EH (cell line): ENCODE measurements at places on chromosomes 12 and 14.

DNA sequence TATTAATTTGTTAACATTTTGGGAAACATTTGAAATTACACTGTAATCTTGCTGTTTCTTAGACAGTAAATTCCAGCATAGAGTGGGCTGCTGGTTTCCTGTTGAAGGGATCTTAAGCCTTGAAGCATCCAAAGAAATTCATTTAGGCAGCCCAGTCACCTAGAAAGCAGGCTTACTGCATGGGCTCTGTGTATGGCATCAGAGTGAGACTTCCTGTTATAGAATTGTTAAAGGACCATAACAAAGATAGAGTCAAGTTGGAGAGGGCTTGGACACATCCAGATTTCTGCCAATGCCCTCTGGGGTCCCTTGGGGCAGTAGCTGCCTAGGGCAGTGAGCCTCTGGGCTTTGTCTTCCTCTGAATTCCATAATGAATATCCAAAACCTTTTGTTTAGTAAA is 149.2 kb downstream of the DYRK2 start:
- no peak for DNase-seq

- peak; percentile 1 for DNase-seq
Observed at GRCh38 chr12:11510671-11511070, 115.3 kb upstream of the PRB2 start.

GRCh38 chr12:110071504-110071903 is 23.2 kb upstream of the C12orf76 start:
- no peak for DNase-seq

DNA sequence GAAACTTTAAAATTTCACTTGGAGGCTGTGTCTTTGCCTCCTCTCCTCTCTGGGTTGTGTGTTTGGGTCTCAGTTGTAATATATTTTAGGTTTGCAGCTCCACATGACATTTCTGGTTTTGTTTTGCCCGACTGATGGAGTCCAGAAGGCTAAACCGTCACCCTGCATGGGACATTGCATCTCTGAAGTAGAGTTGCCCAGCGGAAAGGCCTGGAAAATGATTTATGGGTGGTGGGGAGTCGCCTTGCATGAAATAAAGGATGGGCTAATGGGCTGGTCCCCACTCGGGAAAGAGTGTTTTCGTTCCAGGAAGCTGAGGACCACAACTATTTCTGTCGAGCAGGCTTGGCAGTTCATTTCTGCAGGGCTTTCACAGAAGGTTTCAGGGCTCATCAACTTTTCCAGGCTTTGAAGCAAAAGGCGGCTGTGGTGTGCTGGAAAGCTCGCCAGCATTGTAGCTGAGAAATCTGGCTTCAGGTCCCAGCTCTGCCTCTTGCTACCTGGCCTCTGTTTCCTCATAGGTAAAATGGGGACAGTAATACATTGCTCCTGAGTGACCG is 74.8 kb upstream of the GSC start:
- DNase-seq, result no peak

DNA sequence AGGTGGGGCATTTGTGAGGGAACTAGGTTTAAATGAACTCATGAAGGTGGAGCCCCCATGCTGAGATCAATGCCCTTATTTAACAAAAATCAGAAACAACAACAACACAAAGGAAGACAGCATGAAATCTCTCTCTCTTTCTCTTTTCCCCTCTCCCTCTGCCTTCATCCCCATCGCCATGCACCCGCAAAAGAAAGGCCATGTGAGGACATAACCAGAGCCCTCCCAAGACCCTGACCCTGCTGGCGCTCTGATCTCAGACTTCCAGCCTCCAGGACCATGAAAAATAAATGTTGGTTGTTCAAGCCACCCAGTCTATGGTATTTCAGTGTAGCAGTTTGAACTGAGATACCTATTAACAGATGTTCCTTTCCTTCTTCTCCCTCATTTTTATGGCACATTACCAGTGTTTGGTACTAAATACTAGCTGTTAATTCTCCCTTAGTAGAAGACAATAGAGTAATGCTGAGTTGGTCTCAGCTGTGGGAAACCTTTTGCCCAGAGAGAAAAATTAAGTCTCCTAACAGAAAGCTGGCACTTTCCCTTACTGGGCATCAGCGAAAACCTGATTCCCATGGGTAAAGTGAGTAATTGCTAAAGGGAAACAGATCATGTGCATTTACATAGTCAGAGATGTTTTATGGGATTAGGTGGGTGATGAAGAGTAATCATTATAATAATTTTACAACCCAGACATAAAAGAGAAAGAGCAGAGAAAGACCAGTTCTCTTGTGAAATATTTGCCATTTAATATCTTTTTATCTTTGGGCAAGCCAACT is 264.0 kb upstream of the PLEKHG7 start:
- DNase-seq, result no peak

GRCh38 chr12:94909663-94910062 is 93.8 kb downstream of the NDUFA12 start:
- no peak for DNase-seq

DNA sequence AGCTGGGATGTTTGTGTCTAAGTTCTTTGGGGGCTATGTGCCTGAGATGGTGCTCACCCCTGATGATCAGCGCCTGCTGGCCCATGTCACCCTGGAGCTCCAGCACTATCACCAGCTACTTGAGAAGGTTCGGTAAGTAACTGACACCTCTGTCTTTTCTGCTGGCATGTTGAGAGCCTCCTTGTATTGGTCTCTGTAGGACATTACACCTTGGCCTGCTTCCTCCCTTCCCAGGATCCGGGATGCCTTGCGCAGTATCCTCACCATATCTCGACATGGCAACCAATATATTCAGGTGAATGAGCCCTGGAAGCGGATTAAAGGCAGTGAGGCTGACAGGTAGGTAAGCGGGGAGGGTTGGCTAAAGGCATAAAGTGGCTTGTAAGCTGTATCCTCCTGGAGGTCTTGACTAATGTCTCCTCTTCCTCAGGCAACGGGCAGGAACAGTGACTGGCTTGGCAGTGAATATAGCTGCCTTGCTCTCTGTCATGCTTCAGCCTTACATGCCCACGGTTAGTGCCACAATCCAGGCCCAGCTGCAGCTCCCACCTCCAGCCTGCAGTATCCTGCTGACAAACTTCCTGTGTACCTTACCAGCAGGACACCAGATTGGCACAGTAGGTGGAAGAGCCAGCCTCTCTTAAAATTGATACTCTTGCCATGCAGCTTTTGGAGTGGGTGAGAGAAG is 5.5 kb downstream of the DDIT3 start:
- DNase-seq, result no peak

- DNase-seq, result no peak
Observed at GRCh38 chr12:26937443-26937862, 328 bp downstream of the INTS13 start.

DNA sequence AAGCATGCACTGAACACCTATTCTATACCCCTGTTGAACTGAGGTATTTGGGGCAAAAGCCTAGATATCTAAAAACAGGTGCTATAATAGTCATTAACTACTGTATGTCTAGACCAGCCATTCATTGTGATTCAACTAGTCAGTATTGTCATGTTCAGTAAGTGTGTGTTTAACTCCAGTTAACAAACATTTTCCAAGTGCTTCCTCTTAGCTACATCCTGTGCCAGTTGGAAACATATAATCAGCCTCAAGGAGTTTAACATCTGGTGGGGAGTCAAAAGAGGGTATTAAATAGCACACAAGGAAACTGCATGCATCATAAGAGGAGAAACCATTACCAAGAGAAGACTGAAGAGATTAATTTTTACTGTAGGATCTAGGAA is 20.4 kb downstream of the TMTC1 start:
- DNase-seq, result no peak

DNA sequence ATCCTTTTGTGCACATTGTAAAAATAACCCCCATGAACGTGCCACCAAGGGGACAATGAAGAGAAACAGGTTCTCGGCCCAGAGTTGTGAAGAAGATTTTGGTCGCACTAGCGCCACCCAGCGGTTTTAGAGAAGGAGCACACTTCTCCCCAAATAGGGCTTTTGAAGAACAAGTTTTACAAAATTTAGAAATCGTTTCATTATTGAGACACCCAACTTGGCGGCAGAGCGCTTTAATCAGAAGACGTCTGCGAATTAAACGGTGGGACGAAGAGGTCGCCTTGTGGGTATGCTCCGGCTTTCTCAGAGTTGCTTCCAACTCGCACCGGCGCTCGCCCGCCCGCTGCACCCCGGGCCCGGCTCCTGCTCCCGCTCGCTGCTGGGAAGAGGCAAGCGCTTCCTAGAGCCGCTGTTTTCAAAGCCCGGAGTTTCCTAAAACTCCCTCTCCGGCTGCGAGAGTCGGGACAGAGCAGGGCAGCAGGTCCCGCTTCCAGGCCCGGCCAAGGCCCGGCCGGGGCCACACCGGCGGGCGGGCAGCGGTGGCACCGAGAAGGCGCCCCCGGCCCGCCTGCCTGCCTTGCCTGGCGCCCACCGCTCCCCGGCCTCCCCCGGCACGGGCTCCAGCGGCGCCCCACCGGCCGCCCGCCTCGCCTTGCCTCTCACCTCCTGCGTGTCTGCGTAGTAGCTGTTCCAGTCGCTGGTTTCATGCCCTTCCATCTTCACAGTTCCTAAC is 645 bp downstream of the FOXA1 start:
- peak; percentile 76 for DNase-seq

GRCh38 chr14:90758959-90759358 is 57.3 kb downstream of the TTC7B start:
- DNase-seq, result peak; percentile 75

- DNase-seq, result no peak
Observed at GRCh38 chr14:33529787-33530757, 420.8 kb downstream of the EGLN3 start.

- DNase-seq, result peak; percentile 68
Observed at GRCh38 chr14:34461334-34462131, 507 bp downstream of the SPTSSA start.

GRCh38 chr14:69274321-69274720 is 14.4 kb downstream of the GALNT16 start:
- DNase-seq, result no peak

GRCh38 chr14:100539766-100540140 is 47.5 kb downstream of the BEGAIN start:
- no peak for DNase-seq

GRCh38 chr12:59643550-59643949 is 47.7 kb downstream of the SLC16A7 start:
- DNase-seq, result no peak

- DNase-seq, result no peak
Observed at GRCh38 chr12:93636708-93637107, 40.5 kb upstream of the CRADD start.

- DNase-seq, result peak; percentile 38
Observed at GRCh38 chr12:26204612-26205289, 9.4 kb downstream of the SSPN start.

GRCh38 chr14:58797010-58797429 is 159.3 kb downstream of the DACT1 start:
- peak; percentile 34 for DNase-seq

DNA sequence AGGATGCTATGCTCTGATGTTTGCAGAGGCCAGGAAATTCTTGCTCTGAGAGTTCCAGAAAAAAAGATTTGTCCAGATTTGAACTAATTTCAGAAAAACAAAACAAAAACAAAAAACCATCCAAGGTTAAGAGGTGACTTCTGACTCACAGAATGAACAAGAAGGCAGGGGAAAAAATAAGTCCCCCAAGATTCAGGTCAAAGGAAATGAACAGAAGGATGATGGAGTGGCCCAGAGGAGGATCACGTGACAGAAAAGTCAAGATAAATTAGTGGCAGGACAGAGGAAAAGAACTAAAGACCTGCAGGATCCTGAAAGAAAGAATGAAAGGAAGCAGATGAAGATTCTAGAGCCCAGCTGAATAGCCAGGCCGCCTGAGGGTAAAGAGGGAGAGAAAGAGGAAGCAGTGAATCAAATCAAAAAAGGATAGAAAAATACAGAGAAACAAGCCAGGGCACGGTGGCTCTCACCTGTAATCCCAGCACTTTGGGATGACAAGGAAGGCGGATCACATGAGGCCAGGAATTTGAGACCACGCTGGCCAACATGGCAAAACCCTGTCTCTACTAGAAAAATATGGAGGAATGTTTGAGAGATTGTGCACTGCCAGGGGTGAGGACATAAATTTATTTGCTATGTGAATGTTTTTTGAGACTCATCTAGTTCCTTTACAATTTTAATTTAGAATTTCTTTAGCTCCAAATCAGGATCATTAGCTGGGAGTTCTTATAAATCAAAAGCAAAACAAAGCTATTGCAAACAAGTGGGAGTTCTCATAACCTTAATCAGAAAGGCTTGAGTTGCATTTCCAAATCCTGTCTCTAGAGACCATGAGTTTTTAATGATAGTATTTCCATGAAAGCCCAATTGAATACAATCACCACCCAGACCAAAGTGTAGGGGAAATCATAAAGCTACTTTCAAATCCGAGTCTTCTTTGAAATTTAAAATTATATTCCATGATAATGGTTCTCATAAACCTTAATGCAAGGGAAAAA is 217.1 kb upstream of the PLEKHG7 start:
- DNase-seq, result no peak

DNA sequence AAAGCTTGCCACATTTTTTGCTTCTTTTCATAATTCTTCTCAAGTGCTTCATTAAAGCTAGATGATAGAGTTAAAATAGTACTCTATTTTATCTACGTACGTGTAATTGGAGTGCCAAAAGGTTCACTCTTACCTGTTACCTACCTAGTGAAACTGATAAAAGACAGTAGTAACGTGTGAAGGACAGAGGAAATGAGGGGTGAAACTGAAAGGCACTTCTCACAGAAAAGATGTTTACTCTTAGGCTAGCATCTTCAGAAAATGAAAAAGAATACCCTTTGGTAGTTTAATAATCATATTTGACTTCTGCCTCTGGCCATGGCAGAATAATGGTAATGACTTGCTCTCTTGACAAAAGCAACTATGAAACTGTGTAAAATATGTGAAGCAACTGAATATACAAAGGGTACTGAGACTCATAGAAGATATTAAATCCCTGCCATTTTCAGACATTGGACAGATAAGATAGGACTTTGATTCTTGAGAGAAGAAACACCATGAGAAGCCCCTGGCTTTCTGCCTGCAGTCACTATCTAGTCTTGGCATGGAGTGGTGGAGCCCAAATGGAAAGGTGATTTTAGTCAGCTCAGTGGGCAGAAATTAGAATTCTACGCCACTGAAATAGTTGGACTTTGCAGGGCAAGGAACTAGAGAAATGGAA is 6.3 kb upstream of the EVL start:
- no peak for DNase-seq

DNA sequence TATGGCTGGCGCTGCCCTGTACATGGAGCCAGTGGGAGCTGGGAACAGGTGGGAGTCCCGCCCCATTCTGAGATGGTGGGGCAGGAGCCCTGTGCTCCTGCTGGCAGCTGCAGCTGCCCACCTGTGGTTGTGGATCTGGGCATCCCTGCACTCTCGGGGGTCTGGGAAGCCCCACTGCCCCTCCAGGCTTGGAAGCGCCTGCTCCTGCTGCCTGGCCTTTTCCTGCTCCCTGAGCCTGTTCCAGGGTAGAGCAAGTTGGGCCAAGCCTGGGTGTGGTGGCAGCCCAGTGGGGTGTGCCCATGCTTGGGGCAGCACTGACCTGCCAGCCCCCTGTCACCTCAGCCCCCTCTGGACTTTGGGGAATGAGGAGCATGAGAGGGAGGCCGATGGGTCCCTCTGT is 104.0 kb downstream of the MNAT1 start:
- no peak for DNase-seq

GRCh38 chr12:39036105-39036504 is 130.7 kb upstream of the CPNE8 start:
- no peak for DNase-seq

- no peak for DNase-seq
Observed at GRCh38 chr12:3841783-3842182, 31.4 kb downstream of the PARP11 start.

- no peak for DNase-seq
Observed at GRCh38 chr12:109501299-109501698, 23.9 kb downstream of the UBE3B start.

- DNase-seq, result no peak
Observed at GRCh38 chr12:89278169-89278568, 74.1 kb downstream of the DUSP6 start.

GRCh38 chr12:58420503-58420902 is 479.1 kb downstream of the ATP23 start:
- peak; percentile 93 for DNase-seq

GRCh38 chr12:26402648-26403047 is 207.3 kb downstream of the SSPN start:
- DNase-seq, result no peak
